Jurkat, Clone E6-1 (cell line): ENCODE measurements at places on chromosomes 16 and 17.

DNA sequence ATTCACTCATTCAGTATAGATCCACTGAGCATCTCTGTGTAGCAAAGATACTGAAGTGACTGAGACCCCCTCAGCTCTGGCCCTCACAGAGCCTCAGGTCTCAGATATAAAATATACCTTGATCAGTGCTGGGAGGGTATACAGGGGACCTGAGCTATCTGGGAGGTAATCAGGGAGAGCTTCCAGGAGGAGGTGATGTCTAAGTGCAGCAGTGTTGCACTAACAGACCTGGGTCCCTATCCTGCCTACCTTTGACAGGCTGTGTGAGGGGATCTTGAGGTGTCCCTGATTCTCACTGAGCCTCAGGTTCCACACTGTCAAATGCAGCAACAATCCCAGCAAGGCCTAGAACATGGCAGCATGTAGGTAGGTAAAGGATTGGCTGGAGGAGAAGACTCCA, 6.5 kb upstream of the ALKBH5 start:
- DNase-seq: no peak

GRCh38 chr17:57357392-57357784, 101.1 kb downstream of the MSI2 start:
- DNase-seq: no peak

DNA sequence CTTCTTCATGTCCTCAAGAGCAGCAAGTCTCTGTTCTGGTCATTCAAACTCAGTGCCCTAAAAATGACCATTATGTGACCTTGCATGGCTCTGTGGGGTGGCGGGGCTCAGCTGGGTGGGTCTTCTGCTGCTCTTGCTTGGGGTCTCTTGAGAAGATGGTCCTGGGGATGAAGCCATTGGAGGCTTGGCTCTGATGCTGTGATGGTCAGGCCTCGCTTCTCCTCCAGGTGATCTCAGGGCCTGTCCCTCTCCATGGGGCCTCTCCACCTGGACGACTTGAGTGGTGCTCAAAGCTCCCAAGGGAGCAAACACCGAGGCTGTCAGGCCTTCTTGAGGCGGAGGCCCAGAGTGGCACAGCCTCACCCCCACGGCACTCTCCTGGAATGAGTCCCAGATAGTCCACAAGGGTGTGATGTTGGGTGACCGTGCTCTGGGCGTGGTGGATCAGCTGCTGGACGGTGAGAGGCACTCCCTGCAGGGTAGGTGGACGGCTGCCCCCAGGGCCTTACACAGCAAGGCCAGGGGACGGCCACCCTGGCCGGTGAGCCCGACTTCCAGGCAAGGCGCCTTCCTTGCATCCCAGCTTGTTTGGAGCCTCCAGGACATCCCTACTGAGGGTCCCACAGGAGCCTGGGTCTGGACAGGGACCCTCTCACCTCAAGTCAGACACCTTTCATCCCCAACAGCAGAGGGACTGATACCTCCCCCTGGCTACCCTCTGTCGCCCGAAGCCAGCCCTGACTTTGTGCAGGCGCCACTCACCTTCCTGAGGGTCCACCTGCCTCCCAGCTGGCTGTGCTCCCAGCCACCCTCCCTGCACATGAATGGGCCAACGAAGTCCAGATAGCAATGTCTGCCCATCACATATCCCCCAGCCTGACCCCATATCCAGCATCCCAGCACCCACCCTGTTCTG, 48.7 kb downstream of the USP22 start:
- no peak for DNase-seq

- DNase-seq: no peak
Measured at GRCh38 chr16:85537795-85538401, 75.2 kb upstream of the GSE1 start.

DNA sequence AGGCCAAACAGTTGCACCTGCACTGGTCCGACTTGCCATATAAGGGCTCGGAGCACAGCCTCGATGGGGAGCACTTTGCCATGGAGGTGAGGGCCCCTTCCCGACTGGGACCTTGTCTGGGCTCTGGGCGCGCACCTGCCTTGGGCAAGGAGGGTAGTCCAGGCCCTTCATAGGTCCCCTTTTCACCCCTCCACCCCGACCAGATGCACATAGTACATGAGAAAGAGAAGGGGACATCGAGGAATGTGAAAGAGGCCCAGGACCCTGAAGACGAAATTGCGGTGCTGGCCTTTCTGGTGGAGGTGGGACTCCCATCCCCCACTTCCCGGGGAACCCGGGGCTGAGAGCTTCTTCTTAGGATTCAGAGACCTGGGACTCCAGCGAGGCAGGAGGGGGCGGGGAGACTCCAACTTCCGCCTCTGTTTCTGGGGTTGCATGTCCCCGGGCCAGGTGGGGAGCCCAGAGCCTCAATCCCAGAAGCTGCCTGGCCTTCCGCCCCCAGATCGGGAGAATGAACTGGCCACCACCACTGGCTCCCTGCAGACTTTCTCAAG, 7.8 kb downstream of the CA4 start:
- DNase-seq: no peak

GRCh38 chr17:66755101-66755943, 79.6 kb upstream of the CACNG5 start:
- no peak for DNase-seq

DNA sequence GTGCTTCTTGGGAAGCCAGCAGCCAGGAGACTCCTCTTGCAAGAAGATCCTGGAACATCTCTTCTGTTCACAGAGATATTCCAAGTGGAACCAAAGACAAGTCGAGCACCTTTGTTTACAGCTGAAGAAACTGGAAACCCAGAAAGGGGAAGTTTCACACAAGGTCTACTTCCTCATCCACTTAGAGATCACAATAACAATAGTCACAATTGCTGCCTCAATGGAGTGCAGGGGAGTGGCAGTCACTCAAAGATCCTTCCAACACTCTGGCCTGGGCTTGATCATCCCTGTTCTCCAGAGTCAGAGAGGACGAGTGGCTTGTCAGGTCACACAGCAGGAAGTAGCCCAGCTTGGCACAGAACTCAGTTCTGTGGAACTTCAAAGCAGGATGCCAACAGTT, 46.9 kb upstream of the SIAH1 start:
- DNase-seq: no peak

DNA sequence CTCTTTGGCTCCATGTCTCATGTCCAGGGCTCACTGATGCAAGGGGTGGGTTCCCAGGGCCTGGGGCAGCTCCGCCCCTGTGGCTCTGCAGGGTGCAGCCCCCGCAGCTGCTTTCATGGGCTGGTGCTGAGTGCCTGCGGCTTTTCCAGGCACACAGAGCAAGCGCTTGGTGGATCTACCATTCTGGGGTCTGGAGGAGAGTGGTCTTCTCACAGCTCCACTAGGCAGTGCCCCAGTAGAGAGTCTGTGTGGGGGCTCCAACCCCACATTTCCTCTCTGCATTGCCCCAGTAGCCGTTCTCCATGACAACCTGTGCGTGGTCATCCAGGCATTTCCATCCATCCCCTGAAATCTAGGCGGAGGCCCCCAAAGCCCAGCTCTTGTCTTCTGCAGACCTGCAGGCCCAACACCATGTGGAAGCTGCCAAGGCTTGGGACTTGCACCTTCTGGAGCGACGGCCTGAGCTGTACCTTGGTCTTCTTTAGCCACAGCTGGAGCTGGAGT, 5.2 kb downstream of the IL32 start:
- no peak for DNase-seq

DNA sequence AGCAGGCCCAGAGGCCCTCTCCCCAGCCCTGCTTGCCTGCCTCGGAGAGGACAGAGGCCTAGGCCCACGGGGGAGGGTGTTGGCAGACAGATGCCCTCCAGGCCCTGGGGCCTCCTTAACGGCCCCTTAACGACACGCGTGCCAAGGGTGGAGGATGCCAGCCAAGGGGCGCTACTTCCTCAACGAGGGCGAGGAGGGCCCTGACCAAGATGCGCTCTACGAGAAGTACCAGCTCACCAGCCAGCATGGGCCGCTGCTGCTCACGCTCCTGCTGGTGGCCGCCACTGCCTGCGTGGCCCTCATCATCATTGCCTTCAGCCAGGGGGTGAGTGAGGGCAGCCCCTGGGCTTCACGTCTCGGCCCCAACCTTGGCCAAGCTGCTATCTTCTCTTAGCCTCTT, 21.7 kb downstream of the ADCY7 start:
- DNase-seq: no peak

DNA sequence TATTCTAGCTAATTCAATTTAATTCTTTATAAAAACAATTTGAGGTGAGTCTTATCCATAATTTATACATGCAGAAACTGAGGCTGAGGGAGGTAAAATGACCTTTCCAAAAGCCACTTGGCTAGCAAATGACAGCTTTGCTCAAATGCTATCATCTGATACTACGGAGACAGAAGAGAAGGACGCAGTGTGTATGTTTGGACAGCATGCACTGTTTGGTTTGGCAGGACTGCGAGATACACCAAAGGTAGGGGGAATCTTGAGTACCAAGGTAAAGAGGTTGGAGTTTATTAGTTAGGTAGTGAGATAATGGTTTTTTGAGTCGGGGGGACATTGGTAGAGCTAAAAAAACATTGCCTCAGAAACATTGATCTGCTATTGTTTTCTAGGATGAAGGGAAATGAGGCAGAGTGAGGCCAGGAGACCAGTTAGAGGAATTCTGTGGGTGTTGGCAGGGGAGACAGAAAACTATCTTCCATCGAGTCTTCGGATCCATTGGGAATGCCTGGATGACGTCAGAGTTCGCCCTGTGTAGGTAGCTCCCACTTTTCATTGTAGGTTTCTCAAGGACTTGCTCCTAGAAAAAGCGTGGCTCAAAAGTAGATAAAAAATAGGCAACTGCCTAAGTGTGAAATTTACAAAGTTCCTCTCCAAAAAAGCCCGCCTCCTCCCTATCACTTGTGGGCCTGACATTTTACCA, 2.5 kb upstream of the HS3ST4 start:
- no peak for DNase-seq

GRCh38 chr17:45333702-45334092, 16.9 kb upstream of the MAP3K14 start:
- no peak for DNase-seq

- no peak for DNase-seq
Measured at GRCh38 chr17:54932711-54933110, 32.1 kb downstream of the TOM1L1 start.

- DNase-seq: no peak
Measured at GRCh38 chr16:68265078-68265920, 973 bp downstream of the SLC7A6 start.

DNA sequence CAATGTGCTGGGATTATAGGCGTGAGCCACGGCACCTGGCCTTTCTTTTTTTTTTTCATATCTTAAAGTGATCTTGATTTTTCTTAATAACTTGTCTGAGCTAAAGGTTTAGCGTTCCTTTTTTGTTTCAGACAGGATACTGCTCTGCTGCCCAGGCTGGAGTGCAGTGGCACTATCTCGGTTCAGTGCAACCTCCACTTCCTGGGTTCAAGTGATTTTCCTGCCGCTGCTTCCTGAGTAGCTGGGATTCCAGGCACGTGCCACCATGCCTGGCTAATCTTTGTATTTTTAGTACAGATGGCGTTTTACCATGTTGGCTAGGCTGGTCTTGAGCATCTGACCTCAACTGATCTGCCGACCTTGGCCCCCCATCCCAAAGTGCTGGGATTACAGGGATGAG, 4.0 kb downstream of the RUSF1 start:
- DNase-seq: no peak

DNA sequence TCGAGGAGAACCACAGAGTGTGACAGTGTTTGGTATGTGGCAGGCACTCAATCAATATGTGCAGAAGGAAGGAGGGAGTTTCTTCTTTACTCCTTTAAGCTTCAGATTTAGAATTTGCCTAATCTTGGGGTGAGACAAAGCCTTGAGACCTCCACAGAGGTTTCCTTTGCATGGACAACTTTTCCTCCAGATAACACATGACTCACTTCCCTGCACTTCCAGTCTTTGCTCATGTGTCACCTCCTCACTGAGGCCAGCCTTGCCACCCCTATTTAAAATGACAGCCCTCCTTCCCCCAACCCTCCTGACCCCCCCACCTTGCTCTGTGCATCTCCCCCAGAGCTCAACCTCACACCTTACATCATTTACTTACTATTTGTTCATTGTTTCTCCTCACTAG, 17.4 kb upstream of the NOS2 start:
- DNase-seq: no peak

DNA sequence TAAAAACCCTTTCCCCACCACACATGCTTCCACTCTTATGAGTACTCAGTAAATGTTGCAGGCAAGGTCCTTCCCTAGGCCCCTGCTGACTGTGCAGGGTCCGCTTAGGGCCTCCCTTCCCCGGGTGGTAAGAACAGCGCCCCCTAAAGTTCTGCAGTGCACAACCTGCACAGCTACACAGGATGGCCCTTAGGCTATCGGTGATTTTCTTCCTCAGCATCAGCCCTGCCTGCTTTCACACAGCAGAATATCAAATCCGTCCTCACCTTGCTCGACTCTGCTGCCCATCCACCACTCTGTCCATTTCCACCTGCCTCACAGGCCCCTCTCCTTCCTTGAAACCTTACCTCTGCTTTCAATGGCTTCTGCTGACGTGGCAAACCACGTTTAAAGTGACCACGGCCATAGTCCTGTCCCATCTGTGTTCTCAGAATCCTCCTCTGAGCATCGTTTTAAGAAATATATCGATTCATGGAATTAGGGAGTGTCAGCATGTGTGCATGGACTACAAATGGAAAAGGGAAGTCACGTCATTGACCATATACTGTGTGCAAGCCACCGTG, 51.4 kb upstream of the TMEM132E start:
- DNase-seq: no peak

DNA sequence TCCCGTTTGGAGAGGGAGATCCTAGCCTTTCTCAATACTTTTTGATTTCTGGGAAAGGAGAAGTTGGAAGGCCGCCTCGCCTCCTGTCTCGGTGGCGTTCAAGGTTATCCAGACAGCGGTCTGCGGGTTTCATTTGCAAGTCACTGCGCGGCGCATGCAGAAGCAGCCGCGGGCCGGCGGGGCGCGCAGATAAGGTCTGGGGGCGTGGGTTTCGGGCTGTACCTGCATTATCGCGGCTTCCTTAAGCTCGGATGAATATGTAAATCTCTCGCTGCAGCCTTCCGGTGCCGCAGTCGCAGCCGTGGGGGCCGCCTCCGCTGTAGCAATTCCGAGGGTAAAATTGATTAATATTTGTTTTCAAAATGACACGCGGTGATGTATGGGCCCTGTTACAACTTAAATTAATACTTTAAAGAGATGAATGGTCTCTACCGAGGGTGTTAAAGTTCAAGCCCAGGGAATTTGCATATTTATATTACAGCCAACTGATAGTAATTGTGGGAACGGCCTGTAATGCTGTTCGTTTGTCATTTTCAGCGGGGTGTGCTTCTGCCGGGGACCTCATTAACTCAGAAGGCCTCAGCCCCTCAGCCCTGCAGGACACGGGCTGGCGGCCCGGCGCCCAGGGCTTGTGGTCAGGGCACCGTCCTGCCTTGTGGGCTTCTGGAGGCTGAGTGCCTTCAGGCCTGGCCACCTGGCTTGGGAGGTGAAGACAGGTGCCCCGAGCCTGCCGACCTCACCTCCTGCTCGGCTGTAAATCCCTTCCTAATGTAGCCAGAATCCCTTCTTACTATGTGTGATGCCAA, 99.4 kb downstream of the CYLD start:
- DNase-seq: no peak
